T-helper 9 cell (primary cell): ENCODE measurements at places on chromosomes 3 and 15.

GRCh38 chr15:62121273-62122015 lies 43.6 kb downstream of the C2CD4B start:
- DNase-seq: no peak

GRCh38 chr15:36658312-36658711 lies 78.9 kb downstream of the CDIN1 start:
- no peak for DNase-seq

DNA sequence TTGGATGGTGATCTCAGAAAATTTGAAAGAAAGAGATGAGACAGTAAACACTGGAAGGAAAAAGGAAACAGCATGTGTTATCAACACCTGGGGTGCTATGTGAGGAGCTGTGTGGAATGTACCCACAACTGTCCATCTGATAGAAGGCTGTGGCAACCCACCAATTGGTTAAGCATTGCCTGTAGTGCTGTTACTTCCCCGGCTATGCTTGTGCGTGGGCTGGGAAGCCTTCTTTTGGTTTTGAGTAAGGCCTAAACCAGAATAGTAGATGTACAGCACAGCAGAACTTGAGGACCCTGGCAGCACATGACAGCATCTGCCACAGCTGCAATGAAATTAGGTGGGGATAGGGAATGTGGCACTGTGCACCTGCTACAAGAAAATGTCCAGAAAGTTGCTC lies 184.5 kb downstream of the FHIT start:
- no peak for DNase-seq

DNA sequence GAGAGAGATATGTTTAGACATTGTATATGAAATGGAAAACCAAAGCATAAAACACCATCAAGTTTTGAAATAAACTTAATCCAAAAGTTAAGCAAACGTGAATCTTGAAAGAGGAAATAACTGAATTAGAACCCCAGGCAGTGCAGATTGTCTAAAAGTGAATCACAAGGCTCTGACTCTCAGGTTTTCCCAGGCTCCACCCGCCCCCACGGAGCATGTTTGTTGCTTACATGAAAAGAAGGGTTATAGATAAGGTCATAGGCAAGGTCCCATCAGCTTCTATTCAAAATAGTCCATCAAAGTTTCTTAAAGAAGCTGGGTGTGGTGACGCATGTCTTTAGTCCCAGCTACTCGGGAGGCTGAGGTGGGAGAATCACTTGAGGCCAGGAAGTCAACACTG lies 29.0 kb upstream of the SLMAP start:
- DNase-seq: no peak

DNA sequence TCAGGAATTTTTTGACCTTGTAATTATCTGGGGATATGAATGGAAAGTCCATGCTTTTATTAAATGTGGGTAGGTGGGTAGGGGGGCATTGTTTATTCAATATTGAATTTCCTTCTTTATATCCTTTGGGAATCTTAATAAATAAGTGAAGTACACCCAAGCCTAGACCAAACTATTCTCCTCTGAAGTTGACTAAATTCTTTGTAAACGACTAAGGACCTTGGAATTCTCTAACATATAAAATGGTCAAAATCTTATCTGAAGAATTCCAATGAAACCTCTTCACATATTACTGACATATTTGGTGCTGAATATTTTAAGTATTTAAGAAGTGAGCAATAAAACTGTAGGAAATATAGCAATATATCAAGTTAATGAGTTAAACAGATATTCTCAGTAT lies 1432.1 kb upstream of the GBE1 start:
- no peak for DNase-seq

DNA sequence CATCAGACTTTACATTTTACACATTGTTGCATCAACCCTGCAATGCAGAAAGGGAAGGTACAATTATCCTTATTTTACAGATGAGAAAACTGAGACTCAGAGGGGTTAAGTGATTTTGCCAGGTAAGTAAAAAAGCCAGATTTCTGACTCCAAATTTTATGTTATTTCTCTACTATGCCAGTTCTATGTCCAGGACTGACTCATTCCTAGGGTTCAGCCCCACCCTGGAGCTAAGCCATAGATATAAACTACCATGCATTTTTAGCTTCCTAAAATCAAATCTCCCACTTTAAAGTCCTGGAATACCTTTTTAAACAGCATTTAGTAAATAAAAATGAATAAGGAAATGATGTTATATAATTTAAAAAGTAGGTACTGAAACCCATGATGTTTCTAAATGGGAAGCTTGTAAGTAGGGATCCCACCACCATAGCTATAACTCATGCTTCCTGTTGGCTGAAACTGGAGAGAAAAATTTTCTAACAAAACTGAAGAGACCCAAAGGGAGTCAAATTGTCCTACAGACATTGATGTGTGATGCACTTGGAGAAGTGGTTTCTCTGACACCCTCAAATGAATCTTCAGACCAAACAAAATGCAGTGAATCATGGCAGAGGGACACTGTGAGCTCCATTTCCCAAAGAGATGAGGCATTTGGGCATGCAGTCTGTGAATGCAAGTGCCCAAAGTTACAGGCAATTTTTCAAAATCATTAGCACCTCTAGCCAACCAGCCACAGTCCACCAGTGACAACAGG lies 301.7 kb upstream of the UMPS start:
- no peak for DNase-seq

DNA sequence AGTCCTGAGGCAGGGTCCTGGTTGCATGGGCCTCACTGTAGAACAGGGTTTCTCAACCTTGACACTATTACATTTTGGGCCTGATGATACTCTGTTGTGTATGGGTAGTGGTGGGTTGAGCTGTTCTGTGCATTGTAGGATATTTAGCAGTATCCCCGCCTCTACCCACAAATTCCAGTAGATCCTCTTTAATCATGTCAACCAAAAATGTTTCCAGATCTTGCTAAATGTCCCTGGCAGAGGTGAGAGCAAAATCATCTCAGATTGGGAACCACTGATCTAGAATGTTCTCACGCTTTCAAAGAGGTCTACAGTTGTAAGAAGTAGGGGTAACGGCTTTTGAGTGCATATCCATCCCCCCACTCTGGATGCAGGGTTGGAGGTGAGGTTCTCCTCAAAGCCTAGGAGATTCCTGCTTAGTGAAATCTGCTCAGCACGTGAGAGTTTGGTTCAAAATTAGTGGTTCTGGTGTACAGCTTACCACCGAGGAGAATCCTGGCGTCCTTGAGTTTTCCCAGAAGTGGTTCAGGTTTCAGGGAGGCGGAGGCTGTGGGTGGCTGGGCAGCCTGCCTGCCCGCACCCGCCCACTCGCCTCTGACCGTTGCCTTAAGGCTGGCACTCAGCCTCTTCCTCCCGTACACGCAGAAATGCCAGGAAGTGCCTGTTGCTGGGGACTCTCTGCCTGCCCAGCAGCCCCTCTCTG lies 5.3 kb downstream of the ACVR2B start:
- no peak for DNase-seq
